Stimulated activated CD4-positive, alpha-beta T cell treated with anti-CD3 and anti-CD28 coated beads, TNF-alpha, amount 100 ng/mL, for 24 hours (primary cell): ENCODE measurements at places on chromosomes 5 and 9.
A peak's percentile ranks its signal among the peaks of the same experiment; 100 is the strongest.

DNA sequence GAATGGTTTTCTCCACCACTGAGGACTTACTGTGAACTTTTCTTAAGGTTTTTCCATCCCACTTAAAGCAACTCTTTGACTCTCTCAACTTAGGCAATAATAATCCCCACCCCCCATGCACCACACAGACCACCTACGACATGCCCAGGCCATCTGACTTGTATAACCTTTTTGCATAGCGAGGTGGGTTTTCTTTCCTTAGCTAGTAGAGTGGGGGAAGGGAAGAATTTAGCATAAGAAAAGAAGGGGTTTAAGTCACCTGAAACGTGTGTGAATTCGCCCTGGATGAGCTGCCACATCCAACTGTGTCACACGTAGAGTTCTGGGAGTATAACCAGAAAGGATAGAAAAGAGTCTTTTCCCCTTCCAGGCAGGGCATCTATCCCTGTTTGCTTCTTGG is 262.7 kb downstream of the YTHDC2 start:
- DNase-seq, result no peak

- DNase-seq, result peak; percentile 29
Measured at GRCh38 chr5:151038801-151039238, 18.4 kb downstream of the GPX3 start.

DNA sequence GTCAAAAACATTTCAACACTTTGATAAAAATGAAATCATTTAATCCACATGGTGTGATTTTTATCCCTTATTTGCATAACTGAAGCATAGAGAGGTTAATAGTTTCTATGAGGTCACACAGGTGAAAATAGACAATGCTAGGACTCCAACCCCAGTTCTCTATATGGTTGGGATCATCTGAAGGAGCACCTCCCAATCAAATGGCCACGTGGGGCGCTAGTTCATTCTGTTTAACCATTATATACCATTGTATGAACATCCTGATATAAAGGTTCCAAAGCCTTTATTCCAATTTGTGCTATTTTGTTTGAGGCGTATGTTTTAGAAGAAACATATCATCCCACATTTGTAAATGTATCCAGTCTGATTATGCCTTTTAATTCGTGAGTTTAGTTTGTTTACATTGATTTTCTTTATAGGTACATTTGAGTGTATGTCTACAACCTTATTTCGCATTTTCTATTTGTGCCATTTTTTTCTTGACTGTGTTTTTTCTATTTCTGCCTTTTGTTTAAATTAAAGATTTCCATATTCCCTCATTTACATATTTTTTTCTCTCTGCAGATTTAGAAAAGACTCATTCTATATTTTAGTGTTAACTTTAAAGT is 1092.0 kb downstream of the MAT2B start:
- no peak for DNase-seq

- no peak for DNase-seq
Measured at GRCh38 chr5:9401786-9402472, 143.9 kb downstream of the SEMA5A start.

DNA sequence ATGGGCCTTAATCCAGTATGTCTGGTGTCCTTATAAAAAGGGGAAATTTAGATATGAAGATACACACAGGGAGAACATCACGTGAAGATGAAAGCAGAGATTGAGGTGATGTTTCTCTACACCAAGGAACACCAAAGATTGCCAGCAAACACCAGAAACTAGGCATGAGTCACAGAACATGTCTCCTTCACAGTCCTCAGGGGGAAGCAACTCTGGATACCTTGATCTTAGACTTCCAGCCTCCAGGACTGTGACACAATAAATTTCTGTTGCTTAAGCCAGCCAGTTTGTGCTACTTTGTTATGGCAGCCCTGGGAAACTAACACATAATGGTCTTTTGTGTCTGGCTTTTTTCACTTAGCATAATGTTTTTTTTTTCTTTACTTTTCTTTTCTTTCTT is 41.2 kb upstream of the STRBP start:
- no peak for DNase-seq

DNA sequence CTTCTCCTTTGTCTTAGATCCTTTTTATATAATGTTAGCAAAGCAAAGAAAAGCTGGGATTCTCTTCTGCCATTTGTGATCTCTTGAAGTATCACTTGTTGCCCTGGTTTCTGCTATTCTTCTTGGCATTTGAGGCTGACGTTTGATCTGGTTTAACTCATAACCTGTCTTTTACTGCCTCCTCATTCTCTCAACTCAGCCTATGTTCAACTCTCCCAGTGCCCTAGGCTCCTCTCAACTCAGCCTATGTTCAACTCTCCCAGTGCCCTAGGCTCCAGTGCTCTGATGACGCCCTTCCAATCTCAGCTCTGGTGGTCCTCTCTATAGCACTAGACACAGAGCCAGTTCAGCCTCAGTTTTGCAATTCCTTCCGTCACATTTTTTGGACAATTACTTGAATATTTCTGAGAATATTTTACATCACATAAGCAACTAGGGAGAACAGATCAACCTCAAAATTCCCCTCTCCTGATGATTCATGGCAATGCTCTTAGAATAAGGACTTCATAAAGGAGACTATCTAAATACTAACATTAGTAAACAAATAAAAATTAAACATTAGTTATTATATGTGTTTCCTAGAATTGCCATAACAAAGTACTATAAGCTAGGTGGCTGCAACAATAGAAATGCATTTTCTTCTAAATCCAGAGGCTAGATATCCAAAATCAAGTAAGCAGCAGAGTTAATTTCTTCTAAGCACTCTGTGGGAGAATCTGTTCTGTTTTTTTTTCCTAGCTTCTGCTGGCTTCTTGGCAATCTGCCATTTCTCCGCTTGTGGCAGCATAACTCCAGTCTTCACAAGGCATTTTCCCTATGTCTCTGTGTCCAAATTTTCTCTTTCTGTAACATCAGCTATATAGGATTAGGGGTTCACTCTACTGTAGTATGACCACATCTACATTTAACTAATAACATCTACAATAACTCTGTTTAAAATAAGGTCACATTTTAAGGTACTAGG is 662.1 kb upstream of the FTMT start:
- no peak for DNase-seq

DNA sequence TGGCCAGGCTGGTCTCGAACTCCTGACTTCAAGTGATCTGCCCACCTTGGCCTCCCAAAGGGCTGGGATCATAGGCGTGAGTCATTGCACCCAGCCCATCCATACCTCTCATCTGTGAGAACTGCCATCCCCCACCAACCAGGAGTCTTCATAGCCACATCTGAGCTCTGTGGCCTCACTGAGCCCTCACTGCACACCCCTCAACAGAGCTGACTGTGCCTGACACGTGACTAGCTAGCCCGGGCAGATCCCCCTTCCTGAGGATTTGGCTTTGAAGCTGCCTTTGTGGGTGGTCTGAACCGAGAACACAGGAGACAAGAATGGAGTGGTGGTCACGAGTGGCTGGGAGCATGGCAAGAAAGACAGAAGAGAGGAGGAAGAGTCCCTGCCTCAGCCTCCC is 15.6 kb downstream of the AK8 start:
- DNase-seq, result no peak

- DNase-seq, result no peak
Measured at GRCh38 chr5:140011297-140011802, 31.7 kb downstream of the NRG2 start.

DNA sequence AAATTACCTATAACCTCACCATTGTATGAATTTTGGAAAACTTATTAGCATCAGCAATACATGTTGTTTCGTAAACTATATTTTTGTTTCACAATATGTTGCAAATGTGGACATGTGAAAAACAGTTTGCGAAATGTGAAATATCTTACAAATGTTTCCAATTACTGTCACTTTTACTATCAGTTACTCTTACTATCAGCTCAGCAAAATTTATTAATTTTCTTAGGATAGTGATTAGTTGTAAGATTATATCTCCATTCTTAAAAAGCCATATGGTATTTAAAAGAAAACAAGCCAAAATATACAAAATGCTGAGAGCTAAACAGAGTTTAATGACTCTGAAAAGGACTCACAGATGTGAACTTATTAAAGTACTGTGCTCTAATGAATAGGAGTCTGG is 111.9 kb upstream of the LPAR1 start:
- DNase-seq, result no peak

- no peak for DNase-seq
Measured at GRCh38 chr9:105661011-105661410, 1.2 kb upstream of the TAL2 start.

- DNase-seq, result no peak
Measured at GRCh38 chr9:17045381-17045940, 89.4 kb upstream of the CNTLN start.

DNA sequence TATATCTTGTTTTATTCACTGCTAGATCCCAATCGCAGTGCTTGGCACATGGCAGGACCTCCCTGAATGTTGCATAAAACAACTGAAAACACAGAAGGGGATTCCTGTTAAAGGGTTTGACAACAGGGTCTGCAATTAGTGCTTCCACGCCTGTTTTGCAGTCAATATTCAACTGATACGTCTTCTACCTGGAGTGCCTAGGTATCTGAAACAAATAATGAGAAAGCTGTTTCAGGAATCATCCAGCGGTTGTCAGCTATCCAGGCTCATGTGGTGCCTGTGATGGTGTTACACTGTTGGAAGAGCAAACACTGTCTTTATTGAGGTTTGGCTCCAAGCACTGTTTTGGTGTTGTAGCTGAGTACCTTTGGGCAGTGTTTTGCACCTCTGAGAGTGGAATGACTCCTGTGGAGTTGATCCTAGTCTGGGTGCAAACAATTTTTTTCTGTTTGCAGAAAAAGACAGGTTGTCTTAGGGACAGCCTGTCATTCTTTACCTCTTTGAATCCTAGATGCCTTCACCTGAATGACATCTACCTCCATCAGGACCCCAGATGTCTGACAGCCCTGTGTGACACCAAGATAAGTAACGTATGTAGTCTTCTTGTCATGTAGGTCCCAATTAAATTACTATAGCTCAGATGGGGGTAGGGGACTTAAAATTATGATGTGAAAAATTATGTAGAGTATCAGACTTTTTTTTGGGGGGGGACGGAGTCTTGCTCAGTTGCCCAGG is 14.8 kb upstream of the MATR3 start:
- DNase-seq, result no peak

DNA sequence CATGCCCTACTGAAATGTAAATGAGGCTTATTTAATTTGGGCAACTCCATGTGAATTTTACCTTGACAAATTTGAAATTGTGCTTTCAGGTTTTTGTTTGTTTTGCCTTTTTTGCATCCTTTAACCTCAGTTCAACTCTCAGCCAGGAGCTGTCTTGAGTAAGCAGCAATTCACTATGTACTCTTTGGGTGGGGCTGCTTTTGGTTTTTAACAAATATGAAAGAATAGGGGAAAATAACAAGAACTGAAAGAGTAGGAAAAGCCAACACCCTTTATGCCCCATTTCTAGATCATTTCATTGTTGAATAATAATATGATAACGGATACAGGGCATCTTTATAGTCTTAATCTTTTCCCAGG is 192.0 kb downstream of the ARHGAP26 start:
- no peak for DNase-seq

- no peak for DNase-seq
Measured at GRCh38 chr9:114501796-114502682, 3.2 kb downstream of the WHRN start.

GRCh38 chr5:79730564-79730963 is 40.9 kb downstream of the CMYA5 start:
- no peak for DNase-seq

DNA sequence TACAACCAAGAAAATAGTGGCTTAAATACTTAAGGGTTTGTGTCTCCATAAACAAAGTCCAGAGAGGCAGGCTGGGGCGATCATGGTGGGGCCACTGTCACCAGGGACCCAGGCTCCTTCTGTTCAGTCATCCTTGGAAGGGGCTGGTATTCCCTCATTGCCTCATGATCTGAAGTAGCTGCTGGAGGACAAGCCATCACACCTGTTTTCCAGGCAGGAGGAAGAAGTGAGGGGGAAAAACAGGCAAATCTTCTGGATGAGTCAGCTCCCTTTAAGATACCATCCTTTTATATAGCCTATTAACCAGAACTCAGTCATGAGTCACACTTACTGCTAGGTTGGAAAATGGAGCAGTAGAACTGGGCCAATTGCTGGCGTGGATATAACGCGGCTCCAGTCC is 92.3 kb downstream of the DAP start:
- no peak for DNase-seq
